ENCODE measurements at places on chromosomes 7 and 10.
A peak's percentile ranks its signal among the peaks of the same experiment; 100 is the strongest.

DNA sequence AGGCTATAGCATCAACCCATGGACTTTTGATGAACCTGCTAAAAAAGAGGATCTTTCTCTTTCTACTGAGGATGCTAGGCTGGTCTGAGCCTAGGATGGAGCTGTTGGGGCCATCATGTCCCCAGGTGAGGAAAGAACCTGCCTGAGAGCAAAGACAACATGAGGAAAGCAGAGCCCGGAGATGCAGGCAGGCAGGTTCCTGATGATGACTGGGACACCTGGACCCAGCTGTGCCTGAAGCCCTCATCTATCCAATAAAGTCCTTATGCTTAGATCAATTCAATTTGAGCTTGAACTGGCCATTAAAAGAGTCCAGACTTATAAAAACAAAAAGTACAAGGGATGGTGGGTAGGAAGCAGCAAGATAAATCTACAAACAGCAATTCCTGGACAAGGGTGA lies 48.9 kb downstream of the KIFBP start:
- DNase-seq, result no peak

DNA sequence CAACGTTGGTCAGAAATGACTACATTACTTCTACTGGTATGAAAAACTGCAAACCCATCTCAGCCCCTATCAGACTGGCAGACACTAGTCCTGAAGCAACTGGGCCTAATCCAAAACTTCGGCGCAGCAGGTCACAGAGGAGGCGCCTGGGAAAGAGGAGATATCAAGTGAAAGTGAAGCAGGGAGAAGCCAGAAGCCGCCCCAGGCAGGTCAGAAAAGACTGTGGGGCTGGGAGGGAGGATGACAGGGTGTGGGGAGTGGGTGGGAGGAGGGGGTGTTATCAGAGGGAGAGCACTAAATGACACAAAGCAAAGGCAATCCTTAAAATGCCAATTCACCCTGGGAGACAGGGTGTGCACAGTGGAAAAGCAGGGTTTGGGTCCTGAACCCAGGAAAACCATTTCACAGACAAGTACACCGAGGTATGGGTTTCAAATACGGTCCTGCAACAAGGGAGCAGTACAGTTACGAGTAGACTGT lies 731 bp downstream of the CHCHD3 start:
- no peak for DNase-seq

DNA sequence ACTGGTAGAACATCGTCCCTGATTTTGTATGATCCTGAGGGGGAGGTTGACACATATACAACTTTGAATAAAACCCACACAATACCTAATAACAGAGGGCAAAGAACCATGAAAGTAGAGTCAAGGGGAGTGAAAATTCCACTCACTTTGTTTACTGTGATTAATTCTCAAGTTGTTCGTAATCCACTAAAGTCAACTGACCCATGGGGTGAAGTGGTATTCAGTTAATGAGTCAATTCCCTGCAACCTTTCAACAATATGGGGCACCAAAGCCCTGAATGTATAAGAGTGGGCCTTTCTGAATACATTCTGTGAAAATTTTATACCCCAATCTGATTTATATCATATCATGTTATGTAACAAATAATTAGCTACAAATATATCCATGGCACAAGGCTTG lies 39.0 kb upstream of the C10orf67 start:
- no peak for DNase-seq

GRCh38 chr7:1057416-1058291 lies 13.3 kb downstream of the GPR146 start:
- no peak for DNase-seq

- DNase-seq, result no peak
Measured at GRCh38 chr10:69572159-69573055, 815 bp downstream of the NEUROG3 start.

DNA sequence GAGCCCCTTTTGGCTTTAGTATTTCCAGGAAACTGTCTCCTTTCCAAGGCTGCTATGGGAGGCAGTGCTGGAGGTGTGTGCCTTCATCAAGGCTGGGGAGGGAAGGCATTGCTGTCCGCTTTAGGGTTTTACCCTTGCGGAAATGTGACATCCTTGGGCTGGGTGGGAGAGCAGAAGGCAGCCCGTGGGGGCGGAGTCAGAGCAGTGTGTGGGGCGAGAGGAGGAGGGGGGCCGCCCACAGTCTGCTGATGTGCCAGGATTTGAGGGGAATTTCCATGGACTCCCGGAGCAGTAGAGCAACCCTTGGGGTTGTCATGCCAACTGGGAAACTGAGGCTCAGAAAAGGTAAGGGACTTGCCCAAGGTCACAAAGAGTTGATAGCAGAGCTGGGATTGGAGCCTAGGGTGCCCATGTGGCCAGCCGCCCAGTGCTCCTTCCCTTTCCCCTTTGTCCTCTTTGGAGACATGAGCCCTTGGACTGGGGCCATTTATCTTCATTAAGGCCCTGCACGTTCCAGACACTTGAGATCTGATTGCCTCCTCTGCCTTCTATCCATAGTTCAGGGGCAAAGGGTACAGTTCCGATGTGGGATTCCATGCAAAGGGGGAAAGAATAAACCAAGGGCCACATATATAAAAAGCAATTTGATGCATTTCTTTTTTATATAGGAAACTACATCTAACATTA lies 22.2 kb downstream of the TSPAN15 start:
- no peak for DNase-seq

DNA sequence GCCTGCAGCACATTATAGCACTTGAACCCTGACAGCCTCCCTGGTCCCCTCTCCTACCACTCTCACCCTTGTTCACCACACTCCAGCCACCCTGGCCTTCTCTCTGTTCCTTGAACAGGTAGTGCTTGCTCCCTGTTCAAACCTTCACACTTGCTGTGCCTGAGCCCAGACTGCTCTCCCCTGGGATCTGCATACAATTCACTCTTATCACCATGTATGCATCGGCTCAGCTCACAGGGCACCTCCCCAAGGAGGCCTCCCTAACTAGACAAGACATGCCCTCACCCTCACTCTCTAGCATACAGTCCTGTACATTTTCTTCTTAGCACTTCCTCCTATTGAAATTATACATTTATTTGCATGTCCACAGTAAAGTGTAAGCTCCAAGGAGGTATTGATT lies 59.3 kb downstream of the FAM13C start:
- DNase-seq, result no peak

- no peak for DNase-seq
Measured at GRCh38 chr7:78080811-78081210, 282.2 kb downstream of the PHTF2 start.

DNA sequence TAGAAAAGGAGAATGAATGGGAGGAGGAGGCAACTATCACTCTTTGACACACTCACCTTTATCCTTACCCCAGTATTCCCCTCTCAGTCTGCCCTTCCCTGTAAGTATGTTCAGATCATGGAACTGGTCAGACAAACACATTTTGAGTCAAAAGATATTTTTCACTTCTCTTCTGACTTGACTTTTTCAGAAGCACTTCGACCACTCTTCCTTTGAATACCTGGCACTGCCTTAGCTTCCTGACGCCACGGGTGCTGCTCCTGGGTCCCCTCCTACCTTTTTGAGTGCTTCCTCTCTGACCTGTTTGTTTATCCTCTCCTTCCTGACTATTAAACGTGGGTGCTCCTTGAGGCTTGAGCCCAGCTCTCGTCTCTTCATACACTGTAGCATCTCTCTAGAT lies 19.8 kb upstream of the C10orf67 start:
- DNase-seq, result no peak

DNA sequence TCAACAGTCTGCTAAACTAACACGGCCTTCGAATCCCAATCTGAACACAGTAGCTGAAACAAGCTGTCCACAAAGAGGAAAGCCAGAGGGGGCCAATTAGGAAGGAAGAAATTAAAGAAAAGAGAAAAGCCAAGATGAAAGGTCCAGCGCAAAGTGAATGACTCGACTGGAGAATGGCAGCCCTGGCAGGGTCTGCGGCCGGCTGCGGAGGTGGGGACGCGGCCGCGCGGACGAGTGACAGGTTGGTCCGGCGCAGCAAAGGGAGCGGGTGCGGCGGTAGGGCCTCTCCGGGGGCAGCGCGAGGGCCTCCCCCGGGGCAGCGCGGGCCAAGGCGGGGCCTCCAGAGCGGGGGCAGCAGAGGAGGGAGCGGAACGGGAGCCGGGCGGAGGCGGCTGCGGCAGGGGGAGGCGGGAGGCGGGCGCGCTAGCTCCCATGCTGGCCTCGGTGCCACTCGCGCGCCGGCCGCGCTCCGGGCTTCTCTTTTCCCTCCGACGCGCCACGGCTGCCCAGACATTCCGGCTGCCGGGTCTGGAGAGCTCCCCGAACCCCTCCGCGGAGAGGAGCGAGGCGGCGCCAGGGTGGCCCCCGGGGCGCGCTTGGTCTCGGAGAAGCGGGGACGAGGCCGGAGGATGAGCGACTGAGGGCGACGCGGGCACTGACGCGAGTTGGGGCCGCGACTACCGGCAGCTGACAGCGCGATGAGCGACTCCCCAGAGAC lies at the start of gene VWC2:
Gene VWC2 (plus strand): TSS at position 421 of the 718 bp plus-strand sequence. CDS start 1,798 bp downstream, outside the sequence.
- DNase-seq, result no peak

- DNase-seq, result no peak
Measured at GRCh38 chr7:4612939-4613841, 68.9 kb upstream of the FOXK1 start.

DNA sequence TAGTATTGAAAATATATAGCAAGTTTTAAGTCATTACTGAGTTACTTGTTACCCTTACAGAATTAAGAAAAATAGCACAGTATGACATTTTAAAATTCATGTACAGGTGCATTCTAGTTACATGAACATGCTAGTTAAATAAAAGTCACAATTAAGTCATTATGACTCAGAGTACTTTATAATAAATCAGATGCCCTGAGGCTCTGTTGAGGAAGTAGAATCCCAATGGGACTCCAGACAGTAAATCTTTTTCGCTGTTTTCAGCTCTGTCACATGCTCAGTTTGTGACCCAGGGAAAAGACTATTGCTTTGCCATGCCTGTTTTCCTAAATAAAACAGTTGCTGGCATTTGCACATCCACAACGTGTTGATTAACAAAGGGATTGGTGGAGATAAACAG lies 21.0 kb downstream of the NUDT13 start:
- DNase-seq, result peak; percentile 86

- peak; percentile 57 for DNase-seq
Measured at GRCh38 chr7:96414931-96415292, 93.0 kb upstream of the SLC25A13 start.

- no peak for DNase-seq
Measured at GRCh38 chr10:62559481-62560200, 185.5 kb downstream of the ZNF365 start.

DNA sequence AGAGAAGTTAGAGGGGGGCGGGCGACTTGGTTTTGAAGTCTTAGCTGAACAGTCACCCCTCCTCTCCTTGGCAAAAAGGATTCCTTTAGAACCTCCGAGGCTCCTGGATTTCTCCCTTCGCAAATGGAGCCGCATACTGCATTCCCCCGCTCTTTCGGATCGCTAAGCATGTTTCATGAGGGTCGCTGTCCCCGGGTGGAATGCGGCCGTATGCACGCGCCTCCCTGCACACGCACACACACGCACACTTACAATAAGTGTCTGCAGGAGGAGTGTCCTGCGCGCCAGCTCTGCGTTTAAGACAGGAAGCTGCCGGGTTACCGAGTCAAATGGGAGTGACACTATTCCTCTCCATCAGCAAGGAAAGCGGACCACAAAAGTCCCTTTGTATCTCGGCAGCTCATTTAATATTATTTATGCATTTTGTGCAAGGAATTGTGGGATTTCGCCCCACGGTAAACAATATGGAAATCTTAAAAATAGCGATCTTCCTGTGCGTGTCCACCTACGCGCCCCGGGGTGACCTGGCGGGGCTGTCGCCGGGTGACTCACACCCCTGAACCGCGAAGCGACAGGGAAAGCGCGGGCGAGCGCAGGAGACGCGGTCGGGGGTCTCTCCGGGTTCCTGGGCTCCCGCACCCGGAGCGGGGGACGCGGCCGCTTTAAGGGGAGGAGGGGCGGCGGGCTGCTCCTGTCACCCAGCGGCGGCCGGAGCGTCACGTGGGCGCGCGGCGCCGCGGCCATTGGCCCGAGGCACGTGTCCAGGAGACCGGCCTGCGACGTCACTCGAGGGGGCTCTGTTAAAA lies 988 bp upstream of the EN2 start:
- DNase-seq, result peak; percentile 88

DNA sequence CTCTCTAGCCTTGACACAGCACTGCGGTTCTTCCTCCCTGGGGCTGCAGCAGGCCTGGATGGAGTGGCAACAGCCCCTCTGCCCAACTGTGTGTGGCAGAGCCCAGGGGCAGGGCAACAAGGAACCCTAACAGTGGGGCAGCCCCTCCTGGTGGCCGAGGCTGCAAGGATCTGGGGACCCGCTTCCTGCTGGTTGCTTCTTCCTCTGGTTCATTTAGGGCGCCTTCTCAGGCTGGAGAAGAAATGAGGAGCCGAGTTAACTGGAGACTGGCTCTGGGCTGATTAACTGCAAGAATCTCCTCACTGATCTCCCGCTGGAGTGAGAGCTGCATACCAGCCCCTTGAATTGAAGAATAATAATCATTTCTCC lies 80.1 kb upstream of the EMX2 start:
- DNase-seq, result no peak

GRCh38 chr7:5193880-5194279 lies 3.8 kb downstream of the WIPI2 start:
- no peak for DNase-seq

- DNase-seq, result no peak
Measured at GRCh38 chr10:96538683-96539082, 25.0 kb upstream of the TLL2 start.

DNA sequence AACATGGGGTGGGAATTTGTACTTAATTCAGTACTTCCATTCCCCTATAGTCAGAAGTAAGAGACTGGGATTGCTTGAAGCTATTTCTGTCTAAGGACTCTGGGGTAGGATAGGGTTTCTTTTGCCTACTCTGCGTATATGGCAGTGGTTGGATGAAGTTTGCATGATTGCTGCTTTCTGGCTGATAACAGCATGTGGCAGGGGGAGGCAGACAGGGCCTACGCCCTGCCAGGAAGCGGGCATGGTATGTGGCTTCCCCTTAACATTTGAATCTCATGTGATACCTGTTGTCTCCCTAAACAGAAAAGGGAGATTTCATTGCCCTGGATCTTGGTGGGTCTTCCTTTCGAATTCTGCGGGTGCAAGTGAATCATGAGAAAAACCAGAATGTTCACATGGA lies 57.1 kb downstream of the TACR2 start:
- no peak for DNase-seq

GRCh38 chr7:136868496-136869000 lies at the start of gene CHRM2:
Gene CHRM2 (plus strand): TSS chr7:136868652. CDS start chr7:137014866, 146,214 bp downstream.
- no peak for DNase-seq

DNA sequence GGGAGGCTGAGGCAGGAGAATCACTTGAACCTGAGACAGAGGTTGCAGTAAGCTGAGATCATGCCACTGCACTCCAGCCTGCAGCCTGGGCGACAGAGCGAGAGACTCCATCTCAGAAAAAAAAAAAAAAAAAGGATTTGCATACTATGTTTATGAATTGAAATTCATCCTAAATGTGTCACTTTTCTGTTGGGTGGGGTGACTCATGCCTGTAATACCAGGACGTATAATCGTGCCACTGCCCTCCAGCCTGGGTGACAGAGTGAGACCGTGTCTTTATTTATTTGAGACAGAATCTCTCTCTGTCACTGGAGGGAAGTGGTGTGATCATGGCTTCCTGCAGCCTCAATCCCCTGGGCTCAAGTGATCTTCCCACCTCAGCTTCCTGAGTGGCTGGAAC lies 5.8 kb downstream of the ZNF212 start:
- no peak for DNase-seq

- DNase-seq, result no peak
Measured at GRCh38 chr10:7928536-7928935, 110.2 kb downstream of the TAF3 start.

GRCh38 chr10:96465599-96465998 lies 48.1 kb downstream of the TLL2 start:
- no peak for DNase-seq

GRCh38 chr10:66886848-66887247 lies 39.0 kb upstream of the LRRTM3 start:
- no peak for DNase-seq
